Stimulated activated CD4-positive, alpha-beta T cell treated with anti-CD3 and anti-CD28 coated beads, Interleukin-2, amount 100 ng/mL, for 4 hours (primary cell): ENCODE measurements at places on chromosomes 7 and 10.

- DNase-seq = no peak
These were observed 105.4 kb upstream of the GLI3 start for GRCh38 chr7:42342381-42342780.

DNA sequence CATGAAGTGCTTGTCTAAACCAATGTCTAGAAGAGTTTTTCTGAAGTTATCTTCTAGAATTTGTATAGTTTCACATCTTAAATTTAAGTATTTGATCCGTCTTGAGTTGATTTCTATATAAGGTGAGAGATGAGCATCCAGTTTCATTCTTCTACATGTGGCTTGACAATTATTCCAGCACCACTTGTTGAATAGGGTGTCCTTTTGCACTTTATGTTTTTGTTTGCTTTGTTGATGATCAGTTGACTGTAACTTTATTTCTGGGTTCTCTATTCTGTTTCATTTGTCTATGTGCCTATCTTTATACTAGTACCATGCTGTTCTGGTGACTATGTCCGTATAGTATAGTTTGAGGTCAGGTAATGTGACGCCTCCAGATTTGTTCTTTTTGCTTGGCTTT lies 426.6 kb upstream of the CHRM2 start:
- no peak for DNase-seq

GRCh38 chr10:77138541-77138940 lies 499.1 kb downstream of the KCNMA1 start:
- no peak for DNase-seq

- DNase-seq = no peak
These were observed 14.2 kb downstream of the INSYN2A start for GRCh38 chr10:127182161-127182560.

DNA sequence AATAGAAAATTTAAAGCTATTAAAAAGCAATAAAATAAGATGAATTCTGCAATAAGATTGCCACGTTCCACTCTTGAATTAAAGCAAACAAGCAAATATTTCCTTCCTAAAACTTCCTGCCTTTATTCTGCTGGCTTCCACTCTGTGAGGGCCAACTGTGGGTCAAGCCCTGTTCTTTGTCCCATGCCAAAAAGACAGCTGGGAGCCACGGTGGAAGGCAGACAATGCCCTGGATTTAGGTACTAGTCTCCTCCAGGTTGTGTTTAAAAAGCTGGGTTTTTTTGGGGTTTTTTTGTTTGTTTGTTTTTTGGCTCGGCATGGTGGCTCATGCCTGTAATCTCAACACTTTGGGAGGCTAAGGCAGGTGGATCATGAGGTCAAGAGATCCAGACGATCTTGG lies 39.1 kb downstream of the LRRTM3 start:
- no peak for DNase-seq

DNA sequence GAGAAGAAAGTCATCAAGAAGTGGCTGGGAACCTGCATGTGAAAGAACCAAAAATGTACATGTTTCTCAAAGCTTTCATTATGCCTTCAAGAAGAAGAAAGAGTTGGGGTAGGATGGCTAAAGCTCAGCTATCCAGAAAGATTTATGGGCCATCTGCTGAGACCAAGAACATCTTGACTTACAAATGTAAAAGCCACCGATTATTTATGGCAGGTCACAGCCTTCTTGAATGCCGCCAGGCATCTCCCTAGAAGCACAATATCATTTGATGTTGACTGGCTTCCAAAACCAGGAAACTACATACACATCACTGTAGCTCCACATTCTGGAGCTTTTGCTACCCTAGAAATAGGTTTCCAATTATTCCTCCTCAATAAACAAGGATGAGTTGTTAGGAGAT lies 254.2 kb upstream of the AOAH start:
- DNase-seq = no peak

- DNase-seq = no peak
These were observed 621 bp upstream of the FAM13C start for GRCh38 chr10:59362959-59363381.

DNA sequence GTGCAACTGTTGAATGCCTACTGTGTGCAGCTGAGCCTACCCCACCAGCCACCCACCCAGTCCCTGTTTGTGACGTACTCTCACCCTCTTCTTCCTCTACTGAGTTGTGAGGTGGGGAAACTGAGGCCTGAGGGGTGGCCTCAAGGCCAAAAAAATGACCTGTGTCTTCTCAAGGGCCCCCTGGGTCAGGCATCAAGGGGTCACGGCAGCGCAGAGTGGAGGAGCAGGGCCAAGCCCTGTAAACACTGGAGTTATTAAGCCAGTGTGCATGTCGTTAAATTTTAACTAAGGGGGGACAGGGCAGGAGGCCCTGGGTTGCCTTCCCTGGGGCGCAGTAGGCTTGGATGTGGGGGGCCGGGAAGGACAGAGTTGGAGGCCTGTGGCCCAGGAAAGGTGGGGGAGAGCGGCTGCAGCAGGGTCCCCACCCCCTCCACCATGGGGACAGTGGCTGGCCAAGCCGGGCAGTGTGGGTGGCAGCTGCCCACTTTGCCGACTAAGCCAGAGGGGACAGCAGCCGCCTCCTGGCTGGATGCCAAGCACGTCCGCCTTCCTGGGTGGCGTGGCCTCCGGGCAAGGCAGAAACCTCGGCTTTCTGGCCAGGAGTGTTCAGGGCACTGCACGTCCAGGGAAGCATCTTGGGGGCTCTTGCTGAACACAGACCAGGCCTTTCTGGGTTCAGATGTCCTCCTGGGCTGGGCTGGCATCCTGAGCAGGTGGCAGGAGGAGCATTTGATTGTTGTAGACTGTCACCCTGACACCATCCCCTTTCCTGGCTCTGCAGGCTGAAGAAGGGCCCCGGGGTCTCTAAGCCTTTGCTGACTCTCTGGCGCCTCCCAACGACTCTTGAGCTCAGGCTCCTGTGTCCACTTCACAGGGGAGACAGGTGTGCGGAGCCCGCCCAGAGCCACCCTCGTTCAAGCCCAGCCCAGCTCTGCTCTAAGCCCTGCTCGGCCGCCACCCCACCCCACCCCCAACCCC lies 1.9 kb downstream of the SLC29A4 start:
- DNase-seq = no peak

- DNase-seq = no peak
These were observed 6.0 kb downstream of the NODAL start for GRCh38 chr10:70435241-70436085.

DNA sequence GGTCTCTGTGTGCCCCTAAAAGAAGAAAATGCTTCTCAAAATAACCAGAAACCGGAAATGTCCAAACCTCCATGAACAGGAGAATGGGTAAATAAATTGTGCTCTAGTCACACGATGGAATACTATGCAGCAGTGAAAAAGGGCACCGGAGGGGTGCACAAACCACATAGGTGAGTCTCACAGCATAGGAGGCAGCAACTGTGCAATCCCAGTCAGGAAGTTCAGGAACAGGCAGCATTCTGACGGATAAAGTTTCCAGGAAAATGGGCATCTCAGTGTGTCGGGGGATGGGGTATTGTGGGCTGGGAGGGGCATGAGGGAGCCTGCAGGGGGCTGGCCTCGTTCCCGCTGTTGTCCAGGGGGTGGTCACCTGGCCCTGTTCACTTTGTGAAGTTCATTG lies 63.1 kb downstream of the MICALL2 start:
- no peak for DNase-seq
